ENCODE measurements at places on chromosomes 7 and 10. TPM values are rescaled to one million over a fixed set of nuclear protein-coding genes. Genes with fewer than 3 reads are reported as not detected.

DNA sequence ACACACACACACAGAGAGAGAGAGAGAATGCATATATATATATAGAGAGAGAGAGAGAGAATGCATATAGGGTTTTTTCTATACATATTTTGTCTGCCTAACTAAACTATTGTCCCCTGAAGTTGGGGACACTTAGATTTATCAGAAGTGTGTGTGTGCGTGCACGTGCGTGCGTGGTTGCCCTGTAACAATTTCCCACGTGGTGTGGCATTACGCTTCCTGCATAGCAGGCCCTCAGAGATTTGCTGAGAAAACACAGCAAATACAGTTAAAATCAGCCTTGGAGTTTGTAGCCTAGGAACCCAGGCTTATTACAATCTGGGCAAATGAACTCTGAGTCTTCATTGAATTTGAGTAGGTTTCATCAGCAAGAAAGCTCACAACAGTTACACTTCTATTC is 14.7 kb downstream of the RNF32 start:
- DNase-seq = no peak

DNA sequence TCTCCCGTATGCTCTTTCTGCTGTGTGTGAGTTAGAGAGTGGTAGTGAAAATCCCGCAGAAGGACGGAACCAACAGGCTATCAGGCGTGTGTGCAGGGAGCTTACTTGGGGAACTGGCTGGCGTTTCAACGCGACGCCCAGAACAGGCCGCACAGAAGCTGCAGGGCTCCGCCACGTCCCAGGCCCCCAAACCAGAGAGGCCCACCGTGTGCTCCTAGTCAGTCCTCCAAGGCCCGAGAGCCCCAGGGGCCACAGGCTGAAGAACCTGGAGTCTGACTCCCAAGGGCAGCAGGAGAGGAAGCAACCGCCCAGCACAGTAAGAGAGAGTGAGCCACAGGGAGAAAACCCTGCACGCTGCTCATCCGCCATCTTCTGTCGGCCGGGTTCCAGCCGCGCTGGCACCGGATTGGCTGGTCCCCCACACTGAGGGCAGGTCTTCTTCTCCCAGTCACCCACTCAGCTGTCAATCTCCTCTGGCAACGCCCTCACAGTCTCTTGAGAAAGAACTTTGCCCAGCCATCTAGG is 730.6 kb upstream of the VSTM2A start:
- no peak for DNase-seq

- no peak for DNase-seq
These were observed 12.4 kb downstream of the NDST2 start for GRCh38 chr10:73798927-73799560.

DNA sequence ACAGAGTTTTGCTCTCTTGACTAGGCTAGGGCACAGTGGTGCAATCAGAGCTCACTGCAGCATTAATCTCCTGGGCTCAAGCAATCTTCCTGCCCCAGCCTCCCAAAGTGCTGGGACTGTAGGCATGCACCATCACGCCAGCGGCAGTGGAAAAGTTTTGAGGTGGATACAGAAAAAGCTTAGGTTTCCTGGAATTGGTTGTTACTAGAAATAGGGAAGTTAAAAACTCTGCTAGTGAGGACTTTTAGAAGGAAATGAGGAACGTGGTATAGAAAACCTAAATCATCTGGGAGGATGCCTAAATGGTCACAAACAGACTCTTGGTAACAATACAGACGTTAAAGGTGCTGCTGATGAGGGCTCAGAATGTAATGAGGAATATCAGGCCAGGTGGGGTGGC is 10.9 kb upstream of the SNX8 start:
- DNase-seq = no peak

DNA sequence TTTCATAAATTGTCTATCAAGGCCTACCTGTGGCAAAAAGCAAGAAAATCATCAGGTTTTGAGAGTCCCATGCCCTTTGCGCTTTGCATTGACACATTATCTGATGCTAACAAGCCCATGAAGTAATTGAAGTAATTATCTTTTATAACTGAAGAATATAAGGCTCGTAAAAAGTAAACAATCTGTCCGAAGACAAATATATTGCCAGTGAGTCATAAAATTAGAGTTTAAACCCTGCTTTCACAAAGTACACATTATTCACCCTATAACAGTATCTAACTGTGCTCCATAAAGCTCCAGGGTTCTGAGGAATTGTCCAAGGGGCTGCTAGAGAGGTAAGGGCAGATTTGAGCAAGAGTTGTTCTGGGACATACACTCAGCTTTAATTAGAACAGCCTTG is 102.3 kb upstream of the PPP1R3A start:
- no peak for DNase-seq

WDFY4 gene
- total RNA-seq = 0.63 TPM

POLR3A gene
- 12.9 TPM for total RNA-seq

PRLHR gene
- not detected for total RNA-seq
